CD4-positive, alpha-beta T cell (primary cell): ENCODE measurements at places on chromosomes 16 and 17. TPM values are rescaled to one million over a fixed set of nuclear protein-coding genes. Genes with fewer than 3 reads are reported as not detected.

DNA sequence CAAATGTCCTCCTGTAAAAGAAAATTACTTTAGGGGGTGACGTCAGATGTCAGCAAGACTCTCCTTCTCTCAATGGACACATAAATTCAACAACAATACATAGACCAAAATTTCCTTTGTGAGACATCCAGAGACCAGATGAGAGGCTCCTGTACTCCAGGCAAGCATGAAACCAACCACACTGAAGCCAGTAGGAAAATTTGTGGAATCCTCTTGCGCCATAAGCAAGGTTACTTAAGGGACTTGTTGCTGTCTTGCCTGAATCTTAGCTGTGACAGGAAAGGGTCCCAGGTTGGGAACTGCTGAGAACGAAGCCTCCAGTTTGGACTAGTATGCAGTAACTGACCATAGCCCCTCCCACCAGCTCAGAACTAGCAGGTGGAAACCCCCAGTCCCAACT is 56.0 kb downstream of the CEP112 start:
- DNase-seq = no peak

DNA sequence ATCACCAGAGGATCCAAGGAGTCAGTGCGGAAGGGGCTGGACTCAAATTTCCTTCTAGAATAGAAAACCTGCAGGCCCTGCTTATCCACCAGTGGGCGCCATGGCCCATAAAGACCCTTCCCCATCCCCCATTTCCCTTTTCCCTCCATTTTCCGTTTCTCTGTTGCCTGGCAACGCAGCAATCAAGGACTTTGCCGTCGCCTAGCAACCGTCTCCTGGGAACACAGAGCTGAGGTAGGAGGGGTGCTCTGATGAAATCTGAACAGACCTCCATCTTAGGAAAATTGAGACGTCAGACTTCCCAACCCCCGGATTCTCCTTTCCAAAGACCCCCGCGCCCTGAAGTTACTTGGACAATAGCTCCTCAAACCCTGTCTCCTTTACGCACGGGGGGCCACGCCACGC is 5.7 kb downstream of the DLG4 start:
- DNase-seq = no peak

- peak; percentile 87 for DNase-seq
These were observed 99.4 kb upstream of the CHMP6 start for GRCh38 chr17:80892019-80892855.

GNAO1 gene
- 7.9 TPM for total RNA-seq

ITGB4 gene
- 1.3 TPM for total RNA-seq

PIPOX gene
- 4.4 TPM for total RNA-seq

GSDMA gene
- total RNA-seq = not detected

NXN gene
- 0.98 TPM for total RNA-seq
